ENCODE measurements at places on chromosomes 7 and 10.

DNA sequence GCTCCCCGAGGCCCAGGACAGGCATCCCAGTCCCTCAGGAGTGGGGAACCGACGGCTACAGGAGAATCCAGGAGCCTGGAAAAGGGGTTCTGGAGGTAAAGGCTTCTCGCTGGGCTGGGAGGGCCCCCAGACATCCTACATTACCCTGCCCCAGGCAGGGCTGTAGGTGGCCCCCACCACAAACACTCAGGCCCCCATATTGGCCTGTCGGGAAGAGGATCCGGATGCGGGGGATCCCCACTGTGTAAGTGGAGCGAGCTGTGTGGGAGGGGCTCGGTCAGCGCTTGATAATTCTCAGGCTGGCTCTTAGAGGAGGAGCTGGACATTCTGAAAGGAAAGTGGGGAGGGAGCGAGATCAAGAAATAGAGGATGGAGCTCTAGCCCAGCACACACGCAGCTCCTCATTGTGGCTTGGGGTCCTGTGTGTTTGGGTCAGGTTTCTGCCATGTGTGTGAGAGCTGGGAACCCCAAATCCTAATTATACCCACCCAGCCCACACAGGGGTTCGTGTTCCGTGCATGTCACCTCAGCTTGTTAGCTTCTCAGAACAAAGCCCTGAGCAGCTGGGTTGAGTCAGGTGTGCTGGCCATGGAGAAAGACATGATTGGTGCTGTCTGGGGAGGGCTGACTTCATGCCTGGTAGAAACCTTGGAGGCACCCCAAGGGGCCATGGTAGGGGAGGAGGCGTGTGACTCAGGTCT, 49.4 kb downstream of the ZNF467 start:
- no peak for DNase-seq

GRCh38 chr10:3704565-3705325, 80.3 kb downstream of the KLF6 start:
- DNase-seq, result no peak

- no peak for DNase-seq
These were observed 87.3 kb upstream of the PLXDC2 start for GRCh38 chr10:19728964-19729363.

- DNase-seq, result no peak
These were observed 32.1 kb downstream of the AGAP3 start for GRCh38 chr7:151118108-151119054.

- no peak for DNase-seq
These were observed 1180.6 kb upstream of the AUTS2 start for GRCh38 chr7:68417659-68418058.

DNA sequence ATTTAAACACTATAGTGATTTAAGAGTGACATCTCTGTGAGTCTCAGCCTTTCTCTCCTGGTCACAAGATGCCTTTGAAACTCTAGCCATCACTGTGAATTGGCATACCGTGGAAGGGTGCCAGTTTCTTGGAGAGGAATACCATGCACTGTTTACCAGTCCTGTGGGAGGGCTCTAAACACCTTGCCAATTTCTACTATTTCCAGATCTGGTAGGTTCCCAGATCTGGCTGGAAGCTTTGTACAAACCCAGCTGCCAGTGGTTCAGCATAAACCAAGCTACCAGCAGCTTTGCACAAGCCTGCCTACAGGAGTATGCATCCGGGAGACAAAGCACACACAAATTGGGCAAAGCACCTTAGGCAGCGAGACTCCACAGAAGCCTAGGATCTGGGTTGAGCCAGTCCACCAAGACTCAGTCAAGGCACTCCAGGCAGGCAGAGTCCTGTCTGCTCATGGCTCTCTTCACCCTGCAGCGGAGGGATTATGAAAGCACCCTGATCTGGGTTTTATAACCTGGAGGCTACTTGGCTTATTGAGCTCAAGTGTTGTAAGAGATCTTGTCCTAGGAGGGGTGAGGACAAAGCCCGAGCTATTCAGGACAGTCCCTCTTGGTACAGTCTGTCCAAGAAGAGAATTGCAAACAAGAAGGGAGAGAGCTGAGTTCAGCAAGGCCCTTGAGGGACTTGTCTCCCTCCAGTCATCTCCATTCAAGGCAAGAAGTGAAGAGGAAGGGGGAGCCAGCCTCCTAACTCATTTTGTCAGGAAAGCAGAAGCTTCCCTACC, 23.6 kb downstream of the MCM10 start:
- DNase-seq, result no peak

- no peak for DNase-seq
These were observed 216.0 kb downstream of the RPS24 start for GRCh38 chr10:78249690-78250089.

DNA sequence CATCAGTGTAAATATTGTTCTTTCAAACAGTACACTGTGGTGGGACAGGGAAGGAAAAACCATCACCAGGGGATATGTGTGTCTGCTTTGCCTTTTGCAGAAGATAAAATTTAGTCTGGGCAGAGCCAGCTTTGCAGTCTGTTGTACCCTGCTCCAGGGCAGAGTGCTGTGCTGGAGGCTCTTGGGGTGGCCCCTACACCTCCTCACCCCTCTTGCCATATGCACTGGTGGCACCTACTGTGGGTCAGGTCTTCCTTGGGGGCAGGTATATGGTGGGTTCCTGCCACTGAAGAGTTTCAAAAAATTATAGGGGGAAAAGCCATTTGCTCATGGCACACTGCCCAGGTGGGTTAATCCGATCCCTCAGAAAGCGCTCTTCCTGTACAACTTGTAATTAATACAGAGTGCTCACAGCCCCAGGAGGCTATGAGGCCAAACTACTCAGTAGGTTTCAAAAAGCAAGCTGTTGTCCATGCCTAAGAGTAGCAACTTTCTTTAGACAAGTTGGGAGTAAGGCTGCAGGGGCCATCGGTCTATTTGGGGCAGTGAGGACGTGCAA, 112.7 kb upstream of the BMPER start:
- DNase-seq, result no peak

GRCh38 chr10:131044379-131045111, 267.0 kb downstream of the TCERG1L start:
- DNase-seq, result no peak

GRCh38 chr10:100341953-100342626, 4.9 kb upstream of the SCD start:
- peak; percentile 47 for DNase-seq

- DNase-seq, result no peak
These were observed 269.4 kb downstream of the CXCL12 start for GRCh38 chr10:44115516-44115915.

GRCh38 chr7:101595766-101596537, 33.1 kb downstream of the MYL10 start:
- no peak for DNase-seq

DNA sequence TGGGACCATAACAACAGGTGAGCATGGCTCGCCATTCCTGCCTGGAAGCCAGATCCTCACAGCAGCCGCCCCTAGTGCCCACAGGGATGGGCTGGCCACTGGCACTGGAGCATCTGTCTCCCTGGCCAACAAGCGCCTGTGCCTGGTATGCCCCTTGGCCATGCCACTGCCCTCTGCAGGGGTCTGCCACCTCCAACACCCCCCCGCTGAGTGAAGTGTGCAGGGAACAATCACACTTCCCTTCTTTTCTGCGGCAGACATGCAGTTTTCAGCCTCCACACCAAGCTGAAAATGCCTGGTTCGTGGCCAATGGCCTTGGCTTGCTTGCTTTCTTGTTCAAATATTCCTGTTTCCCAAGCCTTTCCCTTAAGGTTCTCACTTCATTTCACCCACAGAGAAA, 50.7 kb downstream of the HSPA12A start:
- no peak for DNase-seq

DNA sequence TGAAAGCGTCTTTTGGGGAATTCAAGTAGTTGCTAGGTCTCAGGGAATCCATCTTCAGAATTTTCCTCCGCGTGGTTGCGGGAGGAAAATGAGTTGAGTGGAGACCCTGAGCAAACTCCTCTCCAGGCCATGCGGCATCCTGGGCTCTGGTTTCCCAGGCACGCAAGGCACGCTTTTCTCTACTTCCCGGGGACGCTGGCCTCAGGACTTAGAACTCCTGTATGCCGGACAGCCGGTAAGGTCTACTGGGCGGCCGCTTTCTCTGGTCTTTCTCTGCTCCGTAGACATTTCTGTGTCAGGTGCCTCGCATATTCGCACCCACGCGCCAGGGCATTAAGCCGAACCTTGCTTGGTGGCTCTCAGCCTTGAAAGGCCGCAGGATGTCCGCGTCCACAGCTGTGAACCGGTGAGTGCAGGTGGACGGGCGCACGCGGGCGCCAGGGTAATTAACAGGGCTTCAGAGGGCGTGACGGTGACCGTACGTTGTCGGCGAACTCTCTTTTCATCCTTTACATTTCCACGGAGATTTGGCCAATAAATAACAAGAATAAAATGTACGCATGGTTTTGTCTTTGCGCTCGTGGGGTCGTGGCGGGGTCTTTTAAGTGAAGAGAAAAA, 992 bp upstream of the RBM20 start:
- no peak for DNase-seq

- DNase-seq, result no peak
These were observed 855.1 kb downstream of the LRMDA start for GRCh38 chr10:76286536-76286935.

GRCh38 chr7:87920578-87920977, 13.5 kb upstream of the ADAM22 start:
- no peak for DNase-seq

GRCh38 chr7:41446606-41447449, 256.1 kb downstream of the INHBA start:
- no peak for DNase-seq

- no peak for DNase-seq
These were observed 88.0 kb downstream of the TMEM178B start for GRCh38 chr7:141161550-141162535.

DNA sequence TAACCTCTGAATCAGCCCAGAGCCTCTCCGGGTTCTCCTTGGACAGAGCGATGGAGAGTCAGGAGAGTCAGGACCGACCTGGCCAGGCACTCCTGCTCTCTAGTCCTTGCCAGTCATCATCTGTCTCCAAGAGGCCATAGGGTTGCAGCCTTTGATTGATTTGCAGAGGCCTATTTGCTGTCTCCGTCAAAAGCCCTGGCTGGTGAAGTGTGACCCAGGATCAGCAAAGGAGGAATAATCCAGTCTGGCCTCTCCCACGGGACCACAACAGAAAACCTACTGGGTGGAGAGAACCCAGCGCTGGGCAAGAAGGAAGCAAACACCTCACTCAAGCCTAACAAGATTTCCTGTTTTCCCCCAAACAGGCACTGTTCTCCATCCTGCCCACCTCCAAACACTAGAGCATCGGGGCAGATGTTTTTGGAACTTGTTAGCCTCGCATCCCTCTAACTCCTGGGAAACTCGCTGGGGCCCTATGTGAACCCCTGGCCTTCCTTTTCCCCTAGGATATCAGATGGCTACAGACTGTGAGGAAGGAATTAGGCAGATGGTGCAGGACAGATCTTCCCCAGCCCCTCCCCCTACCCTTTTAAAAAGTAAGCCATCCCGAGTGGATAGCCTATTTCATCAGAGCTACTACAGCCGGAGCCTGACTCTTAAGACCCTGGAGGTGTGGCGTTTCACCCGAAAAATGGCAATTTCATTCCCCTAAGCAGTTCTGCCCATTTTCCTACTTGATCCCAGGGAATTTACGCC, 54.3 kb downstream of the PODXL start:
- no peak for DNase-seq

- no peak for DNase-seq
These were observed 111.0 kb downstream of the NRP1 start for GRCh38 chr10:33223326-33224000.

DNA sequence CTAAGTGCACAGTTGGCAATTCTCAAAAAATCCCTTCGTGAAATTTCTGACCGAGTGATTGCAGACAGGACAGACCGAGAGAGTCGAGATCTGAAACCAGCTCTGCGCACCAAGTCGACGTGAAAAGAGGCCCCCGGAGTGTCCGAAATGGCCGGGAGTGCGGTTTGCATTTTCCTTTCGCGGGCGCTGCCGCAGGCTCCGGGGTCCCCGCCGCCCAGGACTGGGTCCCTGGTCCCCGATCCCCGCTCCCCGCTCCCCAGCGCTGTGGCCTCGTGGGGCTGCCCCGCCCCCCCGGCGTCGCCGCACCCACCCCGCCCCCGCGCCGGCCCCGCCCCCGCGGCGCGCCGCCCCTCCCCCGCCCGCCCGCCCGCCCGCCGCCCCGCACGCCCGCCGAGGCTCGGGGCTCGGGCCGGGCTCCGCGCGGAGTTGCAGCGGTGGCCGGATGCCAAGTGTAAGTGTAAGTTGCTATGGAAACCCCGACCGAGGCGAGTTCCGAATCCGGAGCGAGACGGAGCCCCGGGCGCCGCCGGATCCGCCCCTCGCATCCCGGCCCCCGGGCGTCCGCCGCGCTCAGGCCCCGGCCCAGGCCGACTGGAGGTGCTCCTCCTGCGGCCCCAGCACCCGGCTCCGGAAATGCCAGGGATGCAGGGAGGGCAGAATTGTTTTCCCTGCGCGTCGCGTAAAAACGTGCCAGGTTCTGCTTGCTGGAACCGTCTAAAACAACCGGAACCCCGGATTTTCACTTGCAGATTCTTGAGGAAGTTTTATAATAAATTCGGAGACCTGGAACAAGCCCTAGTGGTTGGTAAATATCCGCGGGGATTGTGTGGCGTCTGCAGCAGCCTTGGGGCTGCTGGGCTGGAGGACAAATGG, 4.6 kb downstream of the BMI1 start:
- DNase-seq, result peak; percentile 50

DNA sequence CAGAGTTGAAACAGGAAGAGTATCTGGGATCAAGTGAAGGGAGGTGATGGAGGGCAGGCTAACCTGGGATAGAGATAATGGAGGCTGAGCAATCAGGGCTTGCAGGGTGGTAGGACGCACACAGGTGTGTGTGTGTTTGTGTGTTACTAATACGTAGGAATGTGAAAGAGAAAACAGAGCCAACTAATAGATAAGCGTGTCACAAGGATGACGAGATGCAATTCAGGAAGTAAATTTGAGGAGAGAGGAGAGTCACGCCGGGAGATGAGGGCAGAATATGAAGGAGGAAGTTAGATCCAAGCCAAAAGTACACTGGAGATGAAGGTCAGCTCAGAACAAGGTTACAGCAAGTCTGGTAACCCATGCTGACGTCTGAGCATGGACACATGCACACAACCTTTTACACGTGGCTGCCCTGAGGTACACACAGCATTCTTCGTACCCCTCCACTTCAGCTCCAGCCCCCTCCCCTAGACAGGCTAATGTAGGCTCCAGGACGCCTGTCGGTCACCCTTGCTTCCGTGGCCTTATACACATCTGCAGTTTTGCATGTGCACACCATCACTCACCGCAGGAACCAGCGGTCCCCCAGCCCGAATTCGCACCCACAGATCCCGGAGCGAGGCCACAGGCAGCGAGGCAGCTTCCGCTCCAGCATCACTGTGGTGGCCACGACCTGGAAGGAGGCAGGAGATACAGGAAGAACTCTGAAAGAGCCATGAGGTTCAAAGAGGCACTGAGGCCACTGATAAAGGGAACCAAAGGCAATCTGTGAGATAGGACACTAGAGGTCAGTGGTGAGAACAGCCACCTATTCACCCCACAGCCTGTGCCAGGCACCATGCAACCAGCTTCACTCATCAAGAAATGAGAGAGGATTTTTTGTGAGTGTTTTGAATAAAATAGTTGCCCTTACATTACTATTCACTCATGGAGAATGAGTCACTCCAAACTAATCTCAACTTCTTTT, 23.7 kb upstream of the TRPV6 start:
- no peak for DNase-seq

DNA sequence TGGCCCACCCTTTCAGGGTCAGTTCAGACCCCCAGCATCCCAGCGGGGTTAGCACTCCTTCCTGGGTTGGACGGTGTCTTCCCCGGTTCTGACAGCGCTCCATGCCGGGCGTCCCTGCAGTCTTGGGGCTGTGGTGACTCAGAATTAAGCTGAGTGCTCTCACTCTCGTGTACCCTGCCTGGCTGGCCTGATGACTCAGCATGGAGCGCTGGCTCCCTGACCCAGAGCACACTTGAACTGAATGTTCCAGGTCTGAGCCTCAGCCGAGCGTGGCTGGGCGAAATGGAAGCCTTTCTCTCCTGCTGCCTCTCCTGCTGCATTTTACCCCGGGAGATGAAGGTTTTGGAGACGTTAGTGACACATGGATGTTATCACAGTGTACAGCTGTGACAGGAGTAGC, 7.1 kb downstream of the BAG3 start:
- peak; percentile 85 for DNase-seq

Data from RCC 7860 (cell line).